ENCODE measurements at places on chromosomes 13 and 19.

DNA sequence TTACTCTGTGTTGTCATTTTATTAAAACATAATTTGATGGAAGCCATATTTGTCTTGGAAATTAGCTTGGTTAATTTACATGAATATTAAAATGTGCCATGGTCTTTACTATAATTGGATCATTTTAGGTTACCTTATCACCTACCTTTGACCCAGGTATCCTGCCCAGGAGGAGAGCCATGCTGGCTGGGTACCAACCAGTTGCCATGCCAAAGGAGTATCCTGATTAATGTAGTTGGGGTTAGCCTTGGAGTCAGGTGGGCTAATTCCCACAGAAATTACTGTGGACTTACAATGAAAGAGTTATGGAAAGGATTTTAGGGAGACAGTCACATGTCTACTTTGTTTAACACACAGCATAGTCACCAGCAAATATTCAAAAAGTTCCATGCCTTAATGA, 32.0 kb downstream of the NDFIP2 start:
- DNase-seq, result no peak

DNA sequence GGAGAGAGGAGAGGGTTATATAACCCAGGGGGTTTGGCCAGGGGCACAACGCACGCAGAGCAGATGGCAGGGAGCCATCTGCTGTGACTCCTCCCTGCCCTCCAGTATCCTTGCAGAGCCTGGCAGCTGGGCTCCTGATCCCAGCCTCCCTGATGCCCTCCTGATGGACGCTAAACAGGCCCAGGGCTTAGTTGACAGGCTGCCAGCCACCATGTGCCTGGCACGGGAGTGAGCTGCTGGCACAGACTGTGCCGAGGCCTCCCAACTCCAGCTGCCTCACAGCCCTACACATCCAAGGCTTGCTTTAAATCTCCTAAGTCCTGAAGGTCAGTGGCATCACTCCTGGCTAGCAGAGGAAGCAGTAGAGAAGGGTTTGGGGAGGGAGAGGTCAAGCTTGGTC, 16.7 kb downstream of the SYDE1 start:
- DNase-seq, result no peak

GRCh38 chr13:64936879-64937278, 2293.3 kb downstream of the PCDH9 start:
- DNase-seq, result no peak

DNA sequence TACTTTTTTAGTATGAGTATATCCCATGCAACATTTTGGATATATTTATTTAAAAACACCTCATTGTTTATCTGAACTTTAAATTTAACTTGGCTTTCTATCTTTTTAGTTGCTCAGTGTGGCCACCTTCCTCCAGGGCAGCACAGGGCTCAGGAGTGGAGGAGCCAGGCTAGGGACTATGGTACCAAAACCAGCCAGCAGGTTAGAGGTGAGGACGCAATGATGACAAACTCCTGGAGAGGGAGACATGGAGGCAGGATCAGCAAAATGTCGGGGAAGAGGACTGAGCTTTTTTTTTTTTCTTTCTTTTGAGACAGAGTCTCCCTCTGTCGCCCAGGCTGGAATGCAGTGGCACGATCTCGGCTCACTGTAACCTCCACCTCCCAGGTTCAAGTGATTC, 29.6 kb upstream of the CALM3 start:
- DNase-seq, result no peak

DNA sequence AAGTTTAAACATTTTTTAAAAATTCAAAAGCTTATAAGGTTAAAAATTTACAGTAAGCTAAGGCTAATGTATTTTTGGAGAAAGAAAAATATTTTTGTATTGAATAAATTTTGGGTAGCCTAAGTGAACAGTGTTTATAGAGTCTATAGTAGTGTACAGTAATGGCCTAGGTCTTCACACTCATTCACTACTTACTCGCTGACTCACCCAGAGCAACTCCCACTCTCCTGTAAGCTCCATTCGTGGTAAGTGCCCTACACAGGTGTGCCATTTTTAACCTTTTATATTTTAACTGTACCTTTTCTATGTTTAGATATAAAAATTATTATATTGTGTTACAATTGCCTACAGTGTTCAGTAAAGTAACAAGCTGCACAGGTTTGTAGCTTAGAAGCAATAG, 96.6 kb upstream of the FREM2 start:
- no peak for DNase-seq

- DNase-seq, result no peak
Observed at GRCh38 chr19:53076984-53077383, 26.2 kb downstream of the ZNF160 start.

GRCh38 chr13:34776390-34776981, 165.6 kb upstream of the NBEA start:
- no peak for DNase-seq

DNA sequence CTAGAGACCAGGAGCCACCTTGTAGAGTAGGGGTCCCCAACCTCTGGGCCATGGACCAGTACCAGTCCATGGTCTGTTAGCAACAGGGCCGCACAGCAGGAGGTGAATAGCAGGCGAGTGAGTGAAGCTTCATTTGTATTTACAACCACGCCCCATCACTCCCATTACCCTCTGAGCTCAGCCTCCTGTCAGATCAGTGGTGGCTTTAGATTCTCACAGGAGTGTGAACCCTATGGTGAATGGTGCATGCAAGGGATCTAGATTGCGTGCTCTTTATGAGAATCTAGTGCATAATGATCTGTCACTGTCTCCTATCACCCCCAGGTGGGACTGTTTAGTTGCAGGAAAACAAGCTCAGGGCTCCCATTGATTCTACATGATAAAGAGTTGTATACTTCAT, 303.6 kb downstream of the KCNRG start:
- DNase-seq, result no peak
